ENCODE measurements at places on chromosomes 4 and X.

GRCh38 chr4:152778656-152779512, 646 bp downstream of the TIGD4 start:
- peak; percentile 56 for DNase-seq

DNA sequence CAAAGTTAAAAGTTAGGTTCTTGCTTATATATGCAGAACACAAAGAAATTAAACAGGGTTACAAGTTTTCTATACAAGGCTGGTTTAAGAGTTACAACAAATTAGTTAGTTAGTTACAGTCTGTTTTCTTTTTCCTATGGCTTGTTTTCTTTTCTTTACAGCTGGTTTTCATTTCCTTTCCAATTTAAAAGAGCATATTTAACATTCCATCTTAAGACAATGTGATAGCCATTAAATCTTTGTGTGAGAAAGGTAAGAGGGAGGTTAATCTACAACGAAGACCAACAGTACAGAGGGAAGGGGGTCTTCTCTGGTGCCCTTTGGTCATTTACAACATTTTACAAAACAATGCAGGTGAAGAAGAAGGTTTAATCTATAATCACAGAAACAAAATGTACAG, 290.6 kb downstream of the ZNF674 start:
- no peak for DNase-seq

DNA sequence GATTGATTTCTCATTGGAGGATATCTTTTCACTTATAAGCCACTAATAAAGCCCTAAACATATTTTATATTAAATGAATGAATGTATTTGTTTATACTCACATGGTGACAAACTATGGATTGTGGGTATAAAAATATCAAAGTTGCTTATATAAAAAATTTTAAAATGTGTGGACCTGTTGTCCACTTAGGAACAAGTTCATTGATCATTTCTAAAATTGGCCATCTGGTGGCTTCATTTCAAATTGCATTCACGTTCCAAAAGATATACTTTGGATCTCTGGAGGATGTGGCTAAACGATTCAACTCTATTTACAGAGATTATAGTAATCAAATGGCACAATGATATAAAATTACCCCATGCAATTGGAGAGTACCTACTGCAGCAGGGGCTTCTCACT, 32.5 kb downstream of the FSTL5 start:
- peak; percentile 2 for DNase-seq

- no peak for DNase-seq
Measured at GRCh38 chr4:13159041-13159620, 325.0 kb downstream of the RAB28 start.

GRCh38 chr4:78735697-78736096, 40.5 kb upstream of the BMP2K start:
- no peak for DNase-seq

DNA sequence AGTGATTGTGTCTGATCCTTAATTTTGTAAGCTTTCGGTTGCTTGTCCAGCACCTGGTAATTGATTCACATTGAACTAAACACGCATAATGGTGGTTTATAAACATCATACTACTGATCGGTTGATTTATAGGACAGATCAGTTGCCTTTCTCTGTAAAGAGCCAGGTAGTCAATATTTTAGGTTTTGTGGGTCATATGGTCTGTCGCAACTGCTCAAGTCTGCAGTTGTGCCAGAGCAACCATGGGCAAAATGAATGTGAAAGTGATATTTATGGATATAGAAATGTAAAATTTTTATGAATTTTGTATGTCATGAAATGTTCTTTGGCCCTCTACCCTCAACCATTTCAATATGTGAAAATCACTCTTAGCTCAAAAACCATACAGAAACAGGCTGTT, 8.9 kb downstream of the JADE1 start:
- no peak for DNase-seq

GRCh38 chrX:149032449-149032848, 472.7 kb downstream of the IDS start:
- no peak for DNase-seq

DNA sequence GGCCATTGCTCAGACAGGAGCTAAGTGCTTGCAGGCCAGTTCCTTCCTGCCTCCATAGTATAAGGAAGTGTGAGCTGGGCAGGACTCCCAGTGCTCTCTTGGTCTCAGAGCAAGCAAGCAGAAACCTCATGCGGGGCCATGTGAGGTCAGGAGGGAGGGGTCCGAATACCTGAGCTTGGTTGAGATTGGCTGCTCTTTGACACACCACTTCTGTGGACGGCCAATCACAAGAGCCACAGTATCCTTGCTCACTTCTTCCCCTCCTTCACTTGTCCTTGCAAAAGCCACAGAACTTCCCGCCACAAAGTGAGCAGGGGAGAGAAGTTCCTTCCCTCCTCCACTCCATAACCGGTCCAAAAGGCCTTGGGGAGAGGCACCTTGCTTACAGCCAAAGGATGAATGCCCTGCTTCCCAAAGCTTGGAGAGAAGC, 56.7 kb downstream of the PRPS1 start:
- peak; percentile 86 for DNase-seq

DNA sequence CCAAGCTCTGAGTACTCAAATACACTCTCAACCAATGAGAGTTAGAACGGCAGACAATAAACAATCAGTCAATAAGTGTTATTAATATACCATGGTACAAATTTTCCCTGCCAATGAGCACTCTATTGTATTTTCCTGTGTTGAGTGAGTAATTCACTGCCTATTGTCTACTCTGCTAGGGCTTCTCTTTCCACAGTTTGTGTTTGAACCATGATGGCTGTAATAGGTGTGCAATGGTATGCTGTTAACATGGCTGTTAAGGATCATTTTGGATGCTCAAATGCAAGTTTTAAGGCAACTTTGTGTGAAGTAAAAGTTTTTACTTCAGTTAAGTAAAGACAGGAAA, 41.2 kb downstream of the RPS6KA3 start:
- no peak for DNase-seq

GRCh38 chr4:76874176-76874575, 23.8 kb downstream of the SOWAHB start:
- no peak for DNase-seq

DNA sequence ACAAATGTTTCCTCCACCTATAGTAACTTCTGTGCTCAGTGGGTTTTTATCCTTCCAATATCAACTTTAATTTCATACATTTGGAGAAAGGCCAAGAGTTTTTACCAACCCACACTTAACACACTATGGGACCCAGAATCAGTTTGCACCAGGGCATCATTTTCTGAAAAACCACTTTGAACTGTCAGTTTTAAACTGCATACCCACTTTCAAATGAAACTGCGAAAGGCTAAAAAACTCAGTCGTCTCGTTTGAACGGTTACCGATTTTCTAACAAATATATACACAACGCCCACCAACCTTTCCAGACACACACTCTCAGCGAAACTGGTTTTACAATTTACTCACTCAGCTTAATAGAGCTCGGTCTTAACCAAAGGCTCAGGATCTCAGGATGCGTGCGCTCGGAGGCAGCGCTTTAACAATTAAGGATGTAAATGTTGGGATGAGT, 376 bp downstream of the ABCG2 start:
- no peak for DNase-seq

- peak; percentile 91 for DNase-seq
Measured at GRCh38 chr4:4339504-4340085, 47.3 kb upstream of the NSG1 start.

DNA sequence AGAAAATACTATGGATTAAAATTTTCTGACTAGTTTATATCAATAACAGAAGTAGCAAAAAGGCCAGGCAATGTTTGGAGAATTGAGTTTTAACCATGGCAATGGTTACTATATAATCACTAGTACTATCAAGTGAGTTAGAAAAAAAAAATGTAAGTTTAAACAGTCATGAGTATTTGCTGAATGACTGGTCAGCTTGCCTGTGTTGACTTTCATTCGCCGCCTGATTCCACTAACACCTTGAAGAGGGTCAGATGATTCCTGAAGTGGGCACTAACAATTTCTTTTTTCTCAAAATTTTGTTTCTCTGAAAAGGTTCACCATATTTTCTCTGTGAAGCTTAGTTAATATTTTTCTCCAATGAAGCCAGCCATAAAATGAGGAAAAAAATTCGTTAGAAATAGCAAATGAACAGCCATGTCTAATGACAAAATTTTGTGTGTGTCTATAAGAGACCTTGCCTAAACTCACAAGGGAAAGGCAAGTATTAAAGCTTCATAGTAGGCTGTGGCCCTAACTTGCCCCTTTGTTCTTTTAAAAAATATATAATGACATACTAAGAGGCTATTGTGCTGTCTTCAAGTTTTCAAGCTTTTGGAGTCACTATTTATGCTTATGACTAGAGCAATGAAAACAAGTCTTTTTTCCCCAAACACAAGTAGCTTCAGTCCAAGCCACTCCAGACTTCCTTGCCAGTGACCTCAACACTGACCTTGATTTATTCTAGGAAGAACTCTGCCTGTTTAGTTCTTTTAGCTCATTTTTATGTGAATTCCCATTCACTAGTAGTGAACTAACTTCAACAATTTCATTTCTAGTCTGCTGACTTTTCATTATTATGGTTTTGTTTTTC, 18.4 kb upstream of the FHDC1 start:
- DNase-seq: no peak

DNA sequence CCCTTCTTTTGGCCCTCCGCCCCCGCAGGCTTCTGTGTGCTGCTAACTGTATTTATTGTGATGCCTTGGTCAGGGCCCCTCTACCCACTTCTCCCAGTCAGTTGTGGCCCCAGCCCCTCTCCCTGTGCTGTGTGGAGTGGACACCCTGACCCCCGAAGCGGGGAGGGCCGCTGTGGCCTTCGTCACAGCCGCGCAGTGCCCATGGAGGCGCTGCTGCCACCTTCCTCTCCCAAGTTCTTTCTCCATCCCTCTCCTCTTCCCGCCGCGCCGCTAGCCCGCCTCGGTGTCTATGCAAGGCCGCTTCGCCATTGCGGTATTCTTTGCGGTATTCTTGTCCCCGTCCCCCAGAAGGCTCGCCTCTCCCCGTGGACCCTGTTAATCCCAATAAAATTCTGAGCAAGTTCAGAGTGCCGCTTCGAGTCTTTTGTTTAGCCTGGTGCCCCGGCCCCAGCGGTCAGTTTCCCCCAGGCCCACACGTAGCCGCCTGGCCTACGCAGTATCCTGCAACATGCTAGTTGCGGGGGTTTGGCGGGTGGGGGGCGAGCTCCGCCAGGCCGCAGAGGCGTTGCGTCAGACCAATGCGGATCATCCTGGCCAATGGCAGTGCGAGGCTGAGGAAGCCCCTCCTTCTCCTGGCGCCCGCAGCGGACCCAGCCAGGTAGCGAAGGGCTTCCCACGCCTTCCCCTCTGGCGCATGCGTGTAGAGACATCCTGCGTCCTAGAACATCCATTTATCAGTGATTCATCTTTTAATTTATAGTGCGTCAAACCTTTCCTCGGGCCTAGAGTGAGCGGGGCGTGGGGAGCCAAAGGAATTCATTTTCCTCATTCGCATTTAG, 5.6 kb upstream of the KANTR start:
- peak; percentile 48 for DNase-seq

- no peak for DNase-seq
Measured at GRCh38 chr4:15469402-15470127, at the start of gene CC2D2A. CC2D2A (plus strand) TSS chr4:15469882; CDS start chr4:15475933, 6,051 bp downstream.

- no peak for DNase-seq
Measured at GRCh38 chrX:8632924-8633323, 99.0 kb downstream of the ANOS1 start.

GRCh38 chr4:179626687-179627086, 2184.4 kb upstream of the AGA start:
- no peak for DNase-seq

DNA sequence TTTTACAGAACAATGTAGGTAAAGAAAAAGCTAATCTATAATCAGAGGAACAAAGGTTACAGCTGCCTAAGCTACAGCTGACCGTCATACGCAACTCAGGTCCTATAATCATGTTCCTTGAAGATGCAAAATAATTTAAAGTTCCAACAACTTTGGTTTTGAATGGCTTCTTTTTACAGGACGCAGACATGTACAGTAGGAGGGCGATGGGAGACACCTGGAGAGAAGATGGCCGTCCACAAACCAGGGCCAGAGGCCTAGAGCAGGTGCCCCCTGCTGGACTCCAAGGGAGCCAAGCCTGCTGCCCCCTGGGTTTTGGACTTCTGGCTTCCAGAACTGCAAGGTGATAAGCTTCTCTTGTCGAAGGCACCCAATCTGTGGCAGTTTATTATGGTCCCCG, 10.6 kb downstream of the HGFAC start:
- no peak for DNase-seq

DNA sequence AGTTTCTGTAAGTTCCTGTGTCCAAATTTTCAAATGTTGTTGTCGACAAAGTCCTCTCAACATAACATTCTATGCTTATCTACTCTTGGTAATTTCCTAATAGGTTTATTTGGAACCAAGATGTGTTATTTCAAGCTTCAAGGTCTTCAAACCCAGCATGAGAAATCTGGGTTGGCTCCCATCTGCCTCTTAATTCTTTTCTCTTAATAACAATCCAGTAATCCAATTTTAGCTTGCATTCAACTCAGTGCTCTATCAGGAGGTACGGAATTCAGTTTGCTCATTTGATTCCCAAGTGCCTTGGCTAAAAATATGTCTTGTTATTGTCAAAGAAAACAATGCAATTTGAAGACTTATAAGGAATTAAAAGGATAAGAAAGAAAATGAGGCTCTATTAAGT, 235.5 kb upstream of the MID1 start:
- no peak for DNase-seq

DNA sequence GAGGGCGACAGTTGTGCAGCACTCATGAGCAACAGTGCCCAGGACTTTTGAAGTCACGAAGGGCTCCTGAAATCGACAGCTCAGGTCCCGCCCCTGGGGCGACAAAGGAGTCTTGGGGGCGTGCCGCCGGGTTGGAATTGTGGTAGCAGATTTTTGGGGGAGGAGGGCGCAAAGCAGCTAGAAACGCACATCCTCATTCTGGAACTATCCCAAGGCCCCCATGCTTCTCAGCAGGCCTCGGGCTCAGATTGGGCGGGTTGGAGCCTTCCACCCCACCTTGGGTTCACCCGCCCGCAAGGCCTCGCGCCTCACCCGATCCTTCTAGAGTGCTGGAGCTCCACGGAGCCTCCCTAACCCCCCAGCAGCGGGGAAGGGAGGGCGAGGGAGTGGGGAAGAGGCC, 85.5 kb downstream of the HPRT1 start:
- DNase-seq: no peak
